ENCODE measurements at places on chromosomes 12 and 14.

GRCh38 chr12:5871741-5872140 is 73.3 kb downstream of the ANO2 start:
- DNase-seq = no peak

GRCh38 chr12:50302686-50303085 is 19.4 kb upstream of the LIMA1 start:
- no peak for DNase-seq

- no peak for DNase-seq
Measured at GRCh38 chr12:113161415-113162016, 12.0 kb downstream of the CFAP73 start.

GRCh38 chr12:65720136-65721130 is 103.8 kb upstream of the HMGA2 start:
- DNase-seq = no peak

DNA sequence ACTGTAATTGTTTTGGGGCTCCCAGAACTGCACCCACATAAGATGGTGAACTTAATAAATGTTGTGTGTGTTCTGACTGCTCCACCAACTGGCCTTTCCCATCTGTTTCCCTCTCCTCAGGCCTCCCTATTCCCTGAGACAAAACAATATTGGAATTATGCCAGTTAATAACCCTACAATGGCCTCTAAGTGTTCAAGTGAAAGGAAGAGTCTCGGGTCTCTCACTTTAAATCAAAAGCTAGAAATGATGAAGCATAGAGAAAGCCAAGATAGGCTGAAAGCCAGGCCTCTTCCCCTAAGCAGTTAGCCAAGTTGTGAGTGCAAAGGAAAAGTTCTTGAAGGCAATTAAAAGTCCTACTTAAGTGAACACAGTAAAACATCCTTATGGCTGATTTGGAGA is 13.4 kb downstream of the ACOT6 start:
- DNase-seq = no peak

DNA sequence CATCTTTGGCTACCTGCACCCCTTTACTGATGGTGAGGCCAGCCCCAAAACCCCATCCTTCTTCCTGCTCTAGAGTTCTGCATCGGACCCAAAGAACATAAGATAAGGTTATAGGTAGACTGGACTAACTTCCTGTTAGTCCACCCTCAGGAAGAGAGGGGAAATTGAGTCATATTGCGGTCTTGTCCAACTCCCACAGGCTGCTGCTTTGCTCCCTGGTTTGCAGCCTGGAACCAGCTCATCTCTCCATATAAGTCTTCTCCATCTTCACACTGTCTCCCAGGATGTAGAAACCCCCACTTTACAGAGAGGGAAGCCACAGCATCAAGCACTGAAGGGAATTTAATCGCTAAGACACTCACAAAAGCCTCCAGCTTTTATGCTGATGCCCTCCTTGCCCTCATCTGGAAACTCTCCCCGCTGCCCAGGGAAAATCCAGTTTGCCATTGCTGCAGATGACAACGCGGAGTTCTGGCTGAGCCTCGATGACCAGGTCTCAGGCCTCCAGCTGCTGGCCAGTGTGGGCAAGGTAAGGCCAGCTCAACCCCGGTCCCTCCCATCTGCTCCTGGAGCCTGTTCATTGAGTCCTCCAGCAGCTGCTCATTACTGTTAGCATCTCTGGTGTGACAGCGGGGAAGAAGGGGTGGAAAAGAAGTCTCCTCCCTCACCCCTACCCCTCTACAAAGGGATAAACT is 85.3 kb downstream of the B4GALNT3 start:
- DNase-seq = no peak
